Lung microvascular endothelial cell (primary cell): ENCODE measurements at places on chromosomes 5 and 9.

- no peak for DNase-seq
Observed at GRCh38 chr5:29175774-29176173, 2017.7 kb upstream of the CDH6 start.

DNA sequence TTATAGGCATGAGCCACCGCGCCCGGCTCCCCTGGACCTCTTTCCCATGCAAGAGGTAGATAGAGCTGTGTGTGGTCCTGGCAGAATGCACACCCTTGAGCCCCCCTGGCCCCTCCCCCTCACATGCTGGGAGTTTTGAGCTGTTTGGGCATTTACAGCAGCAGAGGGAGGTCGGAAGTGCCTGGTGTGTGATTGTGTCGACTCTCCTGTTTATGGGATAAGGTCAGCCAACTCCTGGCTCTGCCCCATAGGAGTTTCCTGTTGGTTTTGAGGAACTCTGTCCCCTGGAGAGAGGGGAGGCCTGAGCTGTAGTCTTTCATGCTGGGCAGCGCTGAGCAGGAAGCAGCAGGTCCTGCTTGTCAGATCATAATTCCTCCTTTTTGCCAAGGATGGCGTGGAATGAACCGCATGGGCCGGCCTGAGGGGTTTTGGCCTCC is 6.0 kb downstream of the LRRC8A start:
- DNase-seq: peak; percentile 75

GRCh38 chr5:62373382-62373781 is 30.3 kb downstream of the DIMT1 start:
- no peak for DNase-seq

- peak; percentile 79 for DNase-seq
Observed at GRCh38 chr5:132012371-132013005, 1.0 kb upstream of the ACSL6 start.

GRCh38 chr9:7370988-7371387 is 428.6 kb downstream of the DMAC1 start:
- no peak for DNase-seq
